ENCODE measurements at places on chromosomes 2 and 18.

DNA sequence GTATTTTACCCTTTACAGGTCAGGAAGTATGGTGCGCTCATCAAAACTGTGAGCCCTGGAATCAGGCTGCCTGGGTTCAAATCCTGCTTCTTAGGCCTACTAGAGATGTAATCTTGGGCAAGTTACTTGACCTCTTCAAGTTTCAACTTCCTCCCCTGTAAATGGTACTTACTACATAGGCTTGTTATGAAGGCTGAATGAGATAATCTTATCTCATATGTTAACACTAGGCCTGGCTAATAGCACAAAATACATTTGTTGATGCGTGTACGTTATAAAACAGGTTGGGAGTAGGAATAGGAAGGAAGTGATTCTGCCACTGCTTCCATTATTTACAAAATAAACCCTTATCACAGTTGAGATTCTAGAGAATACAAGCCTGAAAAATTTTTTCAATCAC, 1.7 kb upstream of the RFTN2 start:
- DNase-seq, result no peak

DNA sequence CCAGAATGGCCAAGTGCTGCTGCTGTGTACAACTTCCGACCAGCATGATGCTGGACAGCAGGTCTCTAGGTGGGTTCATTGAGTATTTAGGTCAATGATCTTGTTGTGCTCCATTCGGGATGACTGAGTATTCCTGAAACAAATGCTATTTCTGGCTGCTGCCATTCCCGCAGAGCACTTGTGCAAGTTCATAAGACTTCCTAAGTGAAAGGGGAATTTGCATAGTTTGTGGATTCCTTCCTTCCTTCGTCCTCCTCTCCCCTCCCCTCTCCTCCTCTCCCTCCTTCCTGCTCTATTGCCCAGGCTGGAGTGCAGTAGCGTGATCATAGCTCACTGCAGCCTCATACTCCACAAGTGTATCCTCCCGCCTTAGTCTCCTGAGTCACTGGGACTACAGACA, 40.4 kb downstream of the LDLRAD4 start:
- no peak for DNase-seq

GRCh38 chr2:129656081-129656598, 323.3 kb upstream of the RAB6C start:
- DNase-seq, result no peak

DNA sequence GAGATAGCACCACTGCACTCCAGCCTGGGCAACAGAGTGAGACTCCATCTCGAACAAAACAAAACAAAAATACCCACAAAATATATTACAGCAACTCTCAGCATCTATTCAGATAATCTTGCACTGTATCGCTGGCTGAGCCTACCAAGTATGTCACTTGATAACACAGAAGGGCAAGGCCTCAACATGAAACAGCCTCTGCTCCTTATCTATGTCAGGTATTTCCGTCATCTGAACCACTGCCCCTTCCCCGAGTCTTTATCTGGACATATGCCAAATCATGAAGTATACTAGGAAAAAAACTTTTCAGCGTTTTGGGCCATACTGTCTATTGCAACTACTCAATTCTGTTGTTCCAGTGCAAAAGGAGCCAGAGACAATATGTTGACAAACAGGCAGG, 17.7 kb downstream of the PDIA6 start:
- no peak for DNase-seq
